ENCODE measurements at places on chromosomes 6 and 20.

- DNase-seq, result no peak
These were observed 190.3 kb downstream of the LINC00237 start for GRCh38 chr20:20915844-20916243.

DNA sequence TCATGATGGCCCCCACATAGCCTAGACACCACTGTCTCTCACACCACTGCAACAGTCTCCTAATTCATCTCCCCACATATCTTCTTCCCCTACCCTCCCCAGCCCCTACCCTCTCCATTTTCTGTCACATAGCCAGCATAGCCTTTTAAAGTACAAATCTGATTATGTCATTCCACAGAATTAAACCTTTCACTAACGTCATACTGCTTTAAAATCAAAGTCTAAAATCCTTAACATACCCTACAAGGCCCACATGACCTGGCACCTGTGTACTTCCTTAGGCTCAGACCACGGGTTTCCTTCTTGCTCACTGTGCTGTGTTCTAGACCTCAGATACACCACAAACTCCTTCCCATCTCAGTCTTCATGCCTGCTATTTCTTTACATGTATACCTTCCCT is 5.9 kb downstream of the OSTM1 start:
- peak; percentile 74 for DNase-seq

GRCh38 chr6:45650524-45651135 is 272.9 kb upstream of the SUPT3H start:
- no peak for DNase-seq

DNA sequence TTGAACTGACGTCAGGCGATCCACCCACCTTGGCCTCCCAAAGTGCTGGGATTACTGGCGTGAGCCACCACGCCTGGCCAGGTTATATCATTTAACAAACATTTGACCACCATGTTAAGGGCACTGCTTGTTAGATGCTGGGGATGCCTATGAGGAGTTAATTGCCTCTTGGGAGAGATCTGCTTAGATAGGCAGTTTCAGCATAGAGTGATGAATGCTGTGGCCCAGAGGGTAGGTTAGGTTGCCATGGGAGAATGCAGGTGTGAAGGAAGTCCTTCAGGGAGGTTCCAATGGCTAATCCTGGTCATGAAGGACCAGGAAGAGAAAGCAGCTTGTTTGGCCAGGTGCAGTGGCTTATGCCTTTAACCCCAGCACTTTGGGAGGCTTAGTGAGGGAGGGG is 17.0 kb downstream of the PHF20 start:
- no peak for DNase-seq

DNA sequence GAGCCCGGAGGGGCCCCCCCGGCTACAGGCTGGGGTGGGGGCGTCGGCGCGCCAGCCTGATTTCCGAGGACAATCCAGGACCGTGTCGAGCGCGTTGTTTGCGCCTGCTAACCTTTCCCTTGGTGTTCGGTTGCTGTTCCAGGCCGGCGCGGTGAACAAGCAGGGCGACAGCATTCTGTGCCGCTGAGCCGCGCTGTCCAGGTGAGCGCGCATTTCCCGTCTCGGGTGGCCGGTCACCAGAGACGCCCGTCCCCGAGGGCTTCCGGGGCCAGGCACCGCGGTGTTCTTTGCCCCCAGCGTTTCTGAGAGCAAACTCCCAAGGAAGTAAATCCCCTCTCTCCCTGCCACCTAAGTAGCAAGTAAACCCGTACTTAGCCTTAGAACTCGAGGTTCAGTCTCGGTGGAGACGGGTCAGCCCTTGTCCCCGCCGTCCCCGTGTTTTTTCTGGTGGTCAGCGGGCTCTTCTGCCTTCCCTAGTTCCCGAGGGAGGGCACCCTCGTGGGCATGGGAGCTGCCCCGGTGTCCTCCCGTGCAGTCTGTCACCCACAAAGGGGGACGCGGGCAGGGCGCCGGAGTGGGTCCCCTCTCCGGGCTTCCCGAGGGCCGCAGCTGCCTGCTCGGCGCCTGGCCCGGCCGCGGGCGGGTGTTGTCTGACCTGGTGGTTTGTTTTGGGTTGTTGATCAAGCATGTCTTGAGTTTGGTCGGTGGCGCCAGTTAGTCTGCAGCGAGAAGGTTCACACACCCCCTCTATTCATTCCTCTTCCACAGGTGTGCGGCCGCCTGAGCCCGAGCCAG is 1.5 kb downstream of the ID4 start:
- no peak for DNase-seq

DNA sequence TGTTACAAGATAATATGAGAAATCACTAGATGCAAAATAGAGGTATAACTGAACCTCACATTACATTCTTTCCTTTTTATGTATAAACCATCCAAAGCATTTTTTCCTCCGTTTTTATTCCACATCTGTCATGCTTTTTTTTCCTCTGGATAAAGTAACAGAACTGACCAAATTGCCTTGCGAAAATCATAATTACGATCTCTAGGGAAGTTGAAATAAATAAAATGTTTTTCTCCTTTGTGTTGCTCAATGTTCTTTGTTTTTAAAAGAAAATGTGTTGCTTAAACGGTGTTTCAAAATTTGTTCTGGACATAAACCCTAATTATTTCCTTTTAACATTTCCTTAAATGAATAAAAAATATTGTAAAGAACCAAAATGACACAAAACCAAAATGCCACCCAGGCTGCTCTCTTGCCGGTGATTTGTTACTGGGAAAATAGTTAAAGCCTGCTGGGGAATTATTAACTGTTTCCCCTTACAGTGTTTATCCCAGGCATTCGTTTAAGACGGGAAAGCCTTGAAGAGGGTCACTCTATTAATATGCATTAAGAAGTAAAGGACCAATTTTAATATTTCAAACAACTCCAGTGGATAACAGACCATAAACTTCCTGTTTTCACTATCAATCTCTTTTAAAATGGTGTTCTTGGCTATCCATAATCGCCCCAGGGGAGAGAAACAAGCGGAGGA is 1.7 kb upstream of the ADGRB3 start:
- no peak for DNase-seq

DNA sequence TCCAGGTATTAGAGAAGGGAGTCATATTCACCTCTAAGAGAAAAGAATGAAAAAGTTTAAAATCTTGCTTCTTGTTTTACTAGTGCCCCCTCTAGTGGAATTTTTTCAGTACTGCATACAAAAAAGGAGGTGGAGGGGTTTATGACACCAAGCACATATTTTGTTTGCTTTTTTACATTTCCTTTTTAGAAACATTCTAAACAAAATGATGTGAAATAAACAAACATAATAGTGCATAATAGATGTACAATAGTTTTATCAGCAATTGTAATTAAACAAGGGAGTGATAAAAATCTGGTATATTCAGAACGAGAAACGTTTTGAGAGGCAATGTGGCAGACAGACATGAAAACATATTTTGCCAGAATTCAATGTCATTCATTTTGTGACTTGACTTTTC is 111.0 kb upstream of the TFAP2D start:
- DNase-seq, result peak; percentile 41

- DNase-seq, result no peak
These were observed 38.2 kb upstream of the FANCE start for GRCh38 chr6:35413911-35414310.

GRCh38 chr6:110103260-110103659 is 76.2 kb downstream of the WASF1 start:
- peak; percentile 23 for DNase-seq

DNA sequence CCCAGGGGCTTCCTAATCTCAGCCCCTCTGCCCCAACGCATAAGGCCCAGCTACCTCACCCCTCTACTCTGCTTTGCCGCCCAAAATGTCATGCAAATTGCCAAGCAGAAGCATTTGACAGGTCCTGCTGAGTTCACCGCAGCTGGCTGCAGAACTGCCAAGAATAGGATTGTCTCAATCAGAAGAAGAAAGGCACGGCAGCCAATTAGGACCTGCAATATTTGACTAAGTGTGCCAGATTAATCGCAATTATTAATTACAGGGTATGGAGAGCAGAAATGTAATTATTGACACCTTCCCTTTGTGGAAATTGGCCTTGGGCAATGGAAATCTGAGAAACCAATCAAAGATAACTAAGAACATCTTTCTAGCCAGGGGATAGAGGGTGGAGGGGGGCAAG is 318.6 kb downstream of the LRFN2 start:
- DNase-seq, result no peak

DNA sequence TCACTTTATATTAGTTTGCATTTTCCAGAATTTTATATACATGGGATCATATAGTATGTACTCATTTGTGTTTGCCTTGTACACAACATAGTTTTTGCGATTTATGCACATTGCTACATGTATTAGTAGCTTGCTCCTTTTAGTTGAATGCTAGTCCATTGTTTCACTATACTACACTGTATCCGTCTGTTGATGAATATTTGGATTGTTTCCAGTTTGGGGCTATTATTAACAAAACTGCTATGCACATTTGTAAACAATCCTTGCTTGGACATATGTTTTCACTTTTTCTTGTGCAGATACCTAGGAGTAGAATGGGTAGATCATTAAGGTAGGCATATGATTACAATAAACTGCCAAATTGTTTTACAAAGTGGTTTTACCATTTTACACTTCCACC is 3.9 kb upstream of the LRRC1 start:
- no peak for DNase-seq

- DNase-seq, result no peak
These were observed 43.0 kb downstream of the FGD2 start for GRCh38 chr6:37048403-37048850.

- DNase-seq, result no peak
These were observed 109.0 kb upstream of the THBS2 start for GRCh38 chr6:169362501-169363121.

DNA sequence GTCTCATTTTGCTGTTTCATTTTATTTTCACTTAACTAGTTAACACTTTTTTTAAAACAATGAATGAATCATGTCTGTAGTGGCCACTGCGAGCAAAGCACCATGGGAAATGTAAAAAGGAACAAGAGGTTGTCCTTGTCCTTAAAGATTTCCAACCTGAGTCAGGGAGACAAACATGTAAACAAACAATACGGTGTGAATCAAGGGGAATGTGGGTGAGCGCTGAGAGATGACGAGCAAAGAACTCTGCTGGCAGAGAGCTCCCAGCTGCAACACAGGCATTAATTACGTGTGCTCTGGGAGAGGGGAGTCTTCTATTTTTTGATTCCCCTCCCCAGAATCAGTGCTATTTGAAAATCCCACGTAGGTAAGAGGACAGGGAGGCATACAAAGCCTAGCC is 84.3 kb downstream of the ATXN1 start:
- DNase-seq, result no peak

DNA sequence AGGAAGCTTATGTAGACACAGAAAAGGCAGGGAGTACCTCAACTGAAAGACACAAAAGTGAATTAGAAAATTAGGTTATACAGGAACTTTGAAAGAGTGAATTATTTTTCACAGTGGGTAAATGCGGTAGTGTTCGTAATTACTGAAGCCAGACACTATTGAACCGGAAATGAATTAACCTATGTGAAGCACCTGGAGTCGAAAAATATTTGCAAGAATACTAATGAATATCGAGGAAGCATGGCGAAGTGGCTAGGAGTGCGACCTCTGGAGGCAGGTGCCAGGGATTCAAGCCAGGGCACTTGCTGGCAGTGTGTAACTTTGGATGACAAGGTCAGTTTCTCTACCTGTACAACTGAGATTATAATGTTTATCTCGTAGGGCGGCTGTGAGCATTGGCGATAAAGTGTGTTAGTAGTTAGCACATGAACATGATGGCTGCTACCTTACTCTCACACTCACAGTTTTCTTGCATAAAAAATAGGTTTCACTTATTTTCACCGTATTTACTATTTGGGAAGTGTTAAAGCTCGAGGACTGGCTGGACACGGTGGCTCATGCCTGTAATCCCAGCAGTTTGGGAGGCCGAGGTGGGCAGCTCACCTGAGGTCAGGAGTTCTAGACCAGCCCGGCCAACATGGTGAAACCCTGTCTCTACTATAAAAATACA is 567 bp upstream of the SLC18B1 start:
- DNase-seq, result peak; percentile 81

GRCh38 chr6:145506565-145506964 is 228.8 kb downstream of the EPM2A start:
- no peak for DNase-seq

DNA sequence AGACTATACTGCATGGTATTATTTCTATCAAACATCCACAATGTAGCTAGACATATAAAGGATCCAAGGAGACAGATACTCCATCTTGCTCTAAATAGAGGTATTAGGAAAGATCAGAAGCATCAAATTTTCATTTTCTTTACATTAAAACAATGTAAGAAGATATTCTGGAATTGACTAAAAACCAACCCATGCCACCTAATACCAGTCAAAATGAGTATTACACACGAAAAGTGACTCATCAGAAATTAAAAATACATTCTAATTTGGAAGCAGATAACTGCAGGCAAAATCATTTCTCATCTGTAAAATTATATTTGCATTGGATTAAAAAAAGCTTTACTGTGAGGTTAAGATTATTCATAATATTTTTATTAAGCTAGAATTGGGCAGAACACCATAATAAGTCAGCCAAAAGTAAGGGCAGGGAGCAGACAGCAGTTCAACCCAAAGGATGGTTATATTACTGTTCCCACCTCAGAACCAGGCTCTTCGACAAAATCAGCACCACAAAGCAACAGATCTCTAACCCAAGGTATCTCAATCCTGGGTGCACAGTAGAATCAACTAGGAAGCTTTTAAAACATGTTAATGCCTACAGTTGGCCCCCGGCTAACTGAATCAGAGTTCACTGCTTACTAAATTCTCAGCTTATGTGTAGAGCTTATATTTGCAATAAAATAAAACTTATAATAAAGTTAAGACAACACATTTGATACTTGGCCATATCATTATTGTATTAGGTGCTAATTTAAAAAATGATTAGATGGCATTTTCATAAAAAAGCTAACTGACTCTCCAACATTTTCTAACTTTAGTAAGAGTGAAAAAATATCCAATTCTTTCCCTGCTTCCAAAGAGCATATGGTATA is 35.2 kb downstream of the SAMD3 start:
- peak; percentile 51 for DNase-seq

DNA sequence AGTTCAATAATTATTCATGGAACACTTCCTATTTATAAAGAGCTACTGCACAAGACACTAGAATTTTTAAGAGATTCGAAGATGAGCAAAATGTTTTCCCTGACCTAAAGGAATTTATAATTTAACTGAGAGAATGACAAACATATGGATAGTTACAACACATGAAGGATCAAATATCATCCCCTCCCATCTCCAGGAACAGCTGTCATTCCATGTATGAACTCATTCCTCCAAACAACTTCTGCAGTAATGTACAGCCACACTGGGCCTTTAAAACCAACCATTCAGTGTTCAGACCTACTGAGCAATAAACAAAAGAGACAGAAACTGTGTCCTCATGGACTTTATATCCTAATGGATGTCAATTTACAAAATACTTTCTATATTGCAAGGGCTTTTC is 87.8 kb downstream of the KIF16B start:
- no peak for DNase-seq

GRCh38 chr6:24631671-24632070 is 14.3 kb downstream of the KIAA0319 start:
- DNase-seq, result no peak

GRCh38 chr6:165846123-165846966 is 183.3 kb upstream of the PDE10A start:
- no peak for DNase-seq

- DNase-seq, result no peak
These were observed 196.6 kb downstream of the LY86 start for GRCh38 chr6:6785163-6785521.

- no peak for DNase-seq
These were observed 704.8 kb upstream of the SLC35B3 start for GRCh38 chr6:9140172-9140571.
